ENCODE measurements at places on chromosomes 11 and 22. TPM values are rescaled to one million over a fixed set of nuclear protein-coding genes. Genes with fewer than 3 reads are reported as not detected.

The ANO1 gene
- 5.7 TPM for total RNA-seq

The FAM227A gene
- total RNA-seq, result 0.22 TPM

The EXPH5 gene
- 0.87 TPM for total RNA-seq

The SCN3B gene
- total RNA-seq, result 1.3 TPM

The GDPD4 gene
- total RNA-seq, result not detected

The KCNK7 gene
- 1.5 TPM for total RNA-seq

The RAC2 gene
- total RNA-seq, result 26.1 TPM

The SPI1 gene
- 74.7 TPM for total RNA-seq

The MMP27 gene
- total RNA-seq, result not detected

The TPH1 gene
- 0.55 TPM for total RNA-seq

DNA sequence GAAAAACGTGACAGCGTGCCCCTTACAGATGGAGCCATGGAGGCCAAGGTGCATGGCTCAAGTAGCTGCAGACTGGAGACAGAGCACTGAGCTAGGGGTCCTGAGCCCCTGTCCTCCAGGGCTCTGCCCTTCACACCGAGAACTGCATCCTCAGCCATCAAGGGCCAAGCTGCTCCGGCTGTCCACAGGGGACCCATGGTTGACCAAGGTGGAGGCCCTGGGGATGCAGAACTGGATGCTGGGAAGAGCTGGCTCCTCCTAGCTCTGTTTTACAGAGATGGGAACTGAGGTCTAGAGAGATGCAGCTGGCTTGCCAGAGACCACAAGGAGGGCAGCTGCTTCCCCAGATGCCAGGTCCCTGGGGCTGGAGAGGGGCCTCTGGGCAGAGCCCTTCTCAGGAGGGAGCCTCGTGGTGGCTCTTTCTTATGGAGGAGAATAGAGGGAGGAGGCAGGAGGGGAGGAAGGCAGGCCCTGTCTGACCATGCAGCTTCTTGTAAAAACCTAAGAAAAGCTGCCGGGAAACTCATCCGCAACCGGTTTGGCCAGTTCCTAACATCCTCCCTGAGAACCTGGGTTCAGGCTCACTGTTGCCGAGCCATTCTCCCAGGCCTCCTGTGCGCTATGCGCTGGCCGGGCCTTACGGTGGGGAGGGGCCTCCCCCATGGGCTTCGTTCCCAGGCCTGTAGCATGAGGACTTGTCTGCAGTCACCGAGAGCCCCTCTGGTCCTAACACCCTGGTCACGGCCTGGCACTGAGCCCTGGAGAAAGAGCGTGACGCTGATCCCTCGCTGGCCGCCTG, 80.6 kb downstream of the WNT7B start:
- no peak for DNase-seq

- DNase-seq, result no peak
These were observed 61.5 kb downstream of the MSANTD4 start for GRCh38 chr11:105960252-105961245.

GRCh38 chr11:71140206-71140919, 112.0 kb downstream of the SHANK2 start:
- DNase-seq, result no peak

GRCh38 chr22:42617155-42617983, 2.7 kb upstream of the POLDIP3 start:
- DNase-seq, result no peak

GRCh38 chr11:28969832-28970231, 861.6 kb downstream of the METTL15 start:
- no peak for DNase-seq

DNA sequence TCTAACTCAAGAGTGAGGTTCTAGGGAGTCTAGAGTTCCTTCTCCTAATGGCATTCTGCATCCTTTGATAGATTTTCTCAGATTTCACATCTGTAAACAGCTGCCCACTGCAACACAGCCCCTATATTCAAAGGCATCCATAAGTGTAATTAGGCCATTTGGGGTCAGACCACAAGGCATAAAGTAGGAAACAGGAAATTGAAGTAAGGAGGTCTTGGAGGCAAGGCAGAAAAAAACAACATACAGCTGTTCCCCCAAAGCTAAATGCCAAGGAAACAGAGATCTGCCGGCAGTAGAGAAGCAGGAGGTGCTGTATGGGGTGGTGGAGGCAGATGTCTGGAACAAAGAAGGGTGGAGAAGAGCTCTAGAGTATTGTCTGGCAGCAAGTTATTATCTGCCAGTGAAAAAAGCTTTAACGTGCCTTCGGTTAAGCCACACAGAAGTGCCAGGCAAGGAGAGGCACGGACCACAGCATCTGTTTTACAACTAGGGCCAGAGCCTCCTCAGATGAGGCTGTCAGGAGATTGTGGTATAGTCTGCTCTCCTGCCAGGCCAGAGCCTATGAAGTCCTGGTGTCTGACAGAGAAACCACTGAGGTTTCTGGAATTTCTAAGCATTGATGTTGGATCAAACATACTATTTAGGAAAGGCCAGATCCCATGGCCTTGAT, 100.2 kb upstream of the CHRM4 start:
- DNase-seq, result no peak

- peak; percentile 86 for DNase-seq
These were observed 138.3 kb downstream of the MPPED1 start for GRCh38 chr22:43550024-43550620.

GRCh38 chr11:128236506-128237498, 350.6 kb downstream of the ETS1 start:
- no peak for DNase-seq

- no peak for DNase-seq
These were observed 7.5 kb upstream of the CASTOR1 start for GRCh38 chr22:30296833-30297232.

DNA sequence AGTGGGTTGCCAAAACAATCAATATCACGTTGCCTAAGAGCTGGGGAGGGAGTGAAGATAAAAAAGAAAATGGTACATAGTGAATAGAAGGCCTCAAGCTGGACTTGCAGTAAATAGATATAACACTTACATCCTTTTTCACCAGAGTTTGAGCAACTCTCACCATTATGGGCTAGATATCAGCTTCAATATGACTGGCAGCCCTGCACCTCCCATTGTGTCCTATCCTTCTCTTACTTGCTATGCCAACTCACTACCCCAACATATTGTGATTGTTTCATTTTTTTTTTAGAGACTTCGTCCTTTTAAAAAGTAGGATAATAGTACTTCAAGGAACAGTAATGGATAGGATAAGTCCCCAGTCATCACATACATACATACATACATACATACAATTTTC, 7.4 kb downstream of the HBG1 start:
- DNase-seq, result no peak

DNA sequence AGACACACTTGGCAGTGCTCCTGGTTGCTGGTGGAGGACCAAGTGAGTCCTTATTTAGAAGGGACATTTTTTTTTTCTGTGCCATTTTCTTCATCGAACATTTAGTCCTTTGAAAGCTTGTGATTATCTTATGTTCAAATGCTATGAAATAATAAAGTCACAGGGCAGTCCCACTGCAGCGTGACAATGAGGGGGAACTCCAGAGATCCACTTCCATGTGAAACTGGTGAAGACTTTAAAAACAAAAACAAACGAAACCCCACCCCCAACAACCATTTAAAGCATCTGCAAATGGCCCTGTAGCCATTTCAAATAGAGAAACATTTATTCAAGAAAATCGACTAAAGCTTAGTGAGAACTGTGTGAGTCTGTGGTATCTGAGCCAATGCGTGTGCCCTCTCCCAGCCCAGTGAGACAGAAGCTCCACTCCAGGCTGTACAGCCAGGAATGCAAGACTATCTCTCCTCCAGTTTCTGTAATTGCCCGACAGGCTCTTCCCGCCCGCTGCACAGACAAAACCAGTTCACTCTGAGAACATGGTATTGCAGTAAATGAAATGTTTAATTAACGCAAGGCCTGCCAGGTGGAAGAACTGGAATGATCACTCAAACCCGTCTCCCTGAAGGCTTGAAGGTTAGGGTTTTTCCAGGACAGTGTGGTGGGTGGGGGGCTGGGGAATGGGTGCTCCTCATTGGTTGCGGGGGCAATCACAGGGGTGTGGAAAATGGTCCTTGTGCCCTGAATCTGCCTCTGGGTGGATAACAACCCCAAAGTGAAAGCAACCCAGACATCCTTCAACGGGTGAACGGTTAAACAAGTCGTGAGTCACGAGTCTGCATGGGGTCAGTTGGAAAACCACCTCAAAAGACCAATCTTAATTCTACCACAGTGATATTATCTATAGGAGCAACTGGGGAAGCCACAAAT, 8.4 kb downstream of the KRTAP5-6 start:
- DNase-seq, result peak; percentile 24

DNA sequence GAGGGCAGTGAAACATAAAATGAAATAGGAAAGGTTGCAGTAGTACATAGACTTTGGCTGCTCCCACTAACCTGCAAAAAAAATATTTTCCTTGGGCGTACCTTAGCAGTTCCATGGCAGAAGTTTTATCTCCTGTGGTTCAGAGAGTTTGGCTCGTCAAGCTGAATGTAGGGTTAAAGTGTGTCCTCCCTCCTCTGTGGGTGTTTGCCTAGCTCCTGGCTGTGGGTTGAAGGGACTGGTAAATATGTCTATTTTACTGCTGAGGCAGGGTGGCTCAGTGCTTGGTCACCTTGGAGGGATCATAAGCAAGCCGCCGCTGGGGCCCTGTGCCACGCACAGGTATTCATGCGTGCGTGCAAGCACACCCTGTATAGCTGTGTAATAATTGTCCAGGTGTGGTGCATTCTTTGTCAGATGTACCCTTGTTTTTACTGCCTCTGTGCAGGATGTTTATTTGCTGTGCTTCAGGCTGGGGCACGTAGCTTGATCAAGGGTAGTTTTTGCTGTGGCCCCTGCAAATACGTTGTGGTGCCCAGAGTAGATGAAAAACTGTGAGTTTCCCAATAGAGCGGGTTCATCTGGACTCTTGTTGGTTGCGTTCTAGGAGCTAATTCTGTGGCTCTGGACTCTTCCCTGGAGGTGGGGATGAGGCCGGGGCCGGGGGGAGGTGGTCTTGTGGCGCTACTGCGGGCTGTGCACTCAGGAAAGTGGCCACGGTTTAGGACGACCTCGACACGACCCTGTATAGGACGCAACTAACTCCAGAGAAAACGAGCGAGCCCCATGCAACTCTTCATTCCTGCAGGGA, 732 bp upstream of the SORL1 start:
- no peak for DNase-seq

- no peak for DNase-seq
These were observed 1263.2 kb downstream of the FAM181B start for GRCh38 chr11:81470446-81470845.

- no peak for DNase-seq
These were observed 37.2 kb upstream of the ACER3 start for GRCh38 chr11:76823481-76824028.

DNA sequence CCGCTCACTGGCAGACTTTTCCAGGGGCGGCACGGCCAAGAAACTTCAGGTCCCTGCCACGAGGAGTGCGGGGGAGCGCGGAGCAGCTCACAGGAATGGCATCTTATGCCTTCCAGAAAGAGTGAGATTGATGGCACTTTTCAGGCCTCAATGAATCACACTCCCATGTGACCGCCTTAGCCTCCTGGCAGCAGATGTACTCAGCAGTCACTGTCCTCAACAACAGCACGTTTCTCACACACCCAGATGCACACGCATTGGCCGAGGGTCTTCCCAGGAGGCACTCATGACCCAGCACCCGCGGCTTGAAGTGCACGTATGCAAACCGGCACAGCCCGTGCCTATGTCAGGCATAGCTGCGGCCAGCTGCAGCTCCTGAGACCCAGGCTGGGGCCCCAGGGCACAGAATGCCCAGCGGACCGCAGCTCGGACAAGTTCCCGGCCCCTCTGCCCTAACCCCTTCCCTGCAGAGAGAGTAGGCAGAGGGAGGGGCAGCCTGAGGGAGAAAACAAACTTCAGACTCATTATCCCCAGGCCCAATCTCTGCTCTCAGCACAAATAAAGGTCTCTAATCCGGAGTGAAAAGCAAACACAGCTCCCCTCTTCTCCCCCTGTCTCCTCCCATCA, 48.3 kb downstream of the RPUSD4 start:
- no peak for DNase-seq

GRCh38 chr11:460331-461199, 10.5 kb downstream of the PTDSS2 start:
- no peak for DNase-seq

GRCh38 chr22:48090332-48090672, 1327.9 kb downstream of the TBC1D22A start:
- DNase-seq, result peak; percentile 22

GRCh38 chr22:24434471-24435322, 7.3 kb downstream of the ADORA2A start:
- no peak for DNase-seq

DNA sequence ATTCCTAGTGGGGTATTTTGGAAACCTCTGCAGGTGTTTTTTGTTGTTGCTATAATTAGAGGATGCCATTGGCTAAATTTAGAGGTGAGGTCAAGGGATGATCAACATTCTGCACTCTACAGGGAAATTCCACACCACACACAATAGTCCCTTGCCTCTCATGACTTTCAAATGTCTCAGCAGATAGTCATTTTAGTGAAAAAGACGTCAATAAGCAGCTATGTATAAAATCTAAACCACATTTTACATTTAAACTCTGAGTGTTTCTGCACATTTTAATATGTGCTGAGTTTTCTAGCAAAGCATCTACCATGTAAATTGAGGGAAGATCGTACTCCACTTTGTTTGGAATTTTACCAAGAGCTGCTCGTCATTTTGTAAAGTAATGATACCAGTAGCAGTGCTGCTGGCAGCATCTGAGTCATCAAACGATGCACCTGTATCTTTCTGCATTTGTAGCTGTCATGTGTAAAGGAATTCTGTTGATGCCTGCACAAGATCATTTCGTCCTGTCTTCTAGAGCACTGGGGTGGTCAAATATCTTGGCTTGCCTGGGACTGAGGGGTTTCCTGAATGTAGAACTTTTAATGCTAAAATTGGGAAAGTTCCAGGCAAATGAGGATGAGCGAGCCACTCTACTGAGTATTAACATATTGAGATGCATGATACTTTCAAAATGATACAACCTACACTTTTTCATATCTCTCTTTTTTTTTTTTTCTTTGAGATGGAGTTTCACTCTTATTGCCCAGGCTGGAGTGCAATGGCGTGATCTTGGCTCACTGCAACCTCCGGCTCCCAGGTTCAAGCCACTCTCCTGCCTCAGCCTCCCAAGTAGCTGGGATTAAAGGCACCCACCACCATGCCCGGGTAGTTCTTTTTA, 414.5 kb upstream of the SYN3 start:
- DNase-seq, result no peak

- no peak for DNase-seq
These were observed 368.6 kb downstream of the OPCML start for GRCh38 chr11:133163463-133164419.

GRCh38 chr11:78660471-78660870, 85.8 kb upstream of the NARS2 start:
- DNase-seq, result no peak

- peak; percentile 45 for DNase-seq
These were observed 969.6 kb downstream of the BRD1 start for GRCh38 chr22:48858121-48858520.

GRCh38 chr11:721741-722345, 15.8 kb downstream of the EPS8L2 start:
- no peak for DNase-seq
